Right lung (tissue), 10 donors: ENCODE measurements at places on chromosomes 7 and 10. TPM values are rescaled to one million over a fixed set of nuclear protein-coding genes. Genes with fewer than 3 reads are reported as not detected.

DNA sequence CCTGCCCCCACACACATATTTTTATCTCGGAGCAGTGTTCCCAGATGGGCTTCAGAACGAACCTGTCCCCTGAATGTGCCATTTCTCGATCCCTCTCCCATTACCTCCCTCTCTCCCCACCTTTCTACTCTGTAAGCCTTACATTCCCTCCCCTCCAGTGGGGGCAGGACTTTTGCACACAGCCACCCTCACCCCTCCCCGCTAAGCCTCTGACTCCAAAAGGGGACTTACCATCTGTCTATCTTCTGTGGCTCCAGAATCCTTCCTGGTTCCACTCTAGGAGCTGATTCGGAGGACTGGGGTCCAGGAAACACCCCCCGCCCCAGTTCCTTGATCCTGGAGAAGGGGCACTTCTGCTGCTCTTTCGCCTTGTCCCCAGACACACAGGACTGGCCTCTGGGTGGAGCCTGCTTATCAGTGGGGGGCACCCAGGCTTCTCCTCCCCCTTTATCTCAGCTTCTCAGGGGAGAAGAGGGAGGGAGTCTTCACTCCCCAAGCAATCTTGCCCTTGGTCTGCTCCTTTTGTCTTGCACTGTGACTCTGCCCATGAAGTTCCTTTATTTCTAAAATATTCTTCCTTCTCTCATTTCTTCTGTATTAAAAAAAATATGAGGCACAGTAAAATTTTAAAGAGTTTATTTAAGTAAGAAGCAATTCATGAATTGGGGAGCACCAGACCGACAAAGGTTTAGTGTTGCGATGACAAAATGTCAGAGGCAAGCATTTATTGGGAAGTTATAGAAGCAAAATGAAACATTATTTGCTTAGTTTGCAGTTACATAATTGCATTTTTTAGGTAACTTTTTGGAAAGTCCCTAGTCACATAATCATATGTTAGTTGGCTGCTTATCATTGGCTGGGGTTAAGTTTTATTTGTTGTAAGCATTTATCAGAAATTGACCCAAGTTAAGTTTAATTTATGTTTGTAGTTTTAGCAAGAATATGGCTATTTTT, at the start of gene KEL:
Gene KEL (minus strand): TSS at position 391 of the 954 bp plus-strand sequence. CDS start 157 bp downstream, at position 234.
- DNase-seq, result no peak

DNA sequence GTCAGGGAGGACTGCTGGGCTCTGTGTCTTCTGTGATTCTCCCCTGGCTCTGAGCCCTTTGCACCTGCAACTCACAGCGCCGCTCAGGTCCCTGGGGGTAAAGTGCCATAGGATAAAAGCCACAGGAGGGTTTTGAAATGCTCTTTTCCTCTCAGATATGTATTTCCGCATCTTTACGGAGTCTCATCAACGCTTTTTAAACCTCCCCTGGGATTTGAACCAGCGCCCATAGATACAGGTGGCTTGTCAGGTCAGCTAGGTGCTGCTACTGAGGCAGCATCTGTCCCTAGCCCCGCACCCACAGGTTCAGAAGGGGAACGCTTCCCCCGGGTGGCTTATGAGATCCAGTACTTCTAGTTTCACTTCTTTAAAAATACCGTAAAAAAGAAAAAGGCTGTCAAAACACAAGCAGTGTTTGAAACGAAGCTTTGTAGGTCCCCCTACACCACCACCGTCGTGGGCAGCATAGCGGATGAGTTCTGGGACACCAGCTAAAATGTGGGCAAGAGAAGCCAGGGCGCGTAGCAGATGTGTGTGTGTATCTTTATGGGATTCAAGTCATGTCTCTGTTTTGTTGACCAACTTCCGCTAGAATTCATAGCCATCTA, 173.5 kb downstream of the CUX1 start:
- no peak for DNase-seq

- no peak for DNase-seq
These were observed 132.2 kb downstream of the MAD1L1 start for GRCh38 chr7:2100278-2101208.

DNA sequence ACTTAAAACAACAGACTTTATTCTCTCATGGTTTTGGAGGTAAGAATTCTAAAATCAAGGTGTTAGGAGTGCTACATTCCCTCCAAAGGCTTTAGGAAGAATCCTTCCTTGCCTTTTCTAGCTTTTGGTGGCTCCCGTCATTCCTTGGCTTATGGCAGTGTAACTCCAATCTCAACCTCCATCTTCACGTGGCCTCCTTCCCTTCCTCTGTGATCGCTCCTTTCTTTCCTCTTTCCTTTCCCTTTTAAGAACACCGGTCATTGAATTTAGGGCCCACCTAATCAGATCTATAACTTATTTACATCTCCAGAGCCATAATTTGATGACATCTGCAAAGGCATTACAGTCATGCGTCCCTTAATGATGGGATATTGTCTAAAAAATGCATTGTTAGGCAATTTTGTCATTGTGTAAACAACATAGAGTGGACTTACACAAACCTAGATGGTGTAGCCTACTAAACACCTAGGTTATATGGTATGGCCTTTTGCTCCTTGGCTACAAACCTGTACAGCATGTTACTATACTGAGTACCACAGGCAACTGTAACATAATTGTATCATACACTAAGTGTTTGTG, 5.9 kb upstream of the HERC4 start:
- no peak for DNase-seq

DNA sequence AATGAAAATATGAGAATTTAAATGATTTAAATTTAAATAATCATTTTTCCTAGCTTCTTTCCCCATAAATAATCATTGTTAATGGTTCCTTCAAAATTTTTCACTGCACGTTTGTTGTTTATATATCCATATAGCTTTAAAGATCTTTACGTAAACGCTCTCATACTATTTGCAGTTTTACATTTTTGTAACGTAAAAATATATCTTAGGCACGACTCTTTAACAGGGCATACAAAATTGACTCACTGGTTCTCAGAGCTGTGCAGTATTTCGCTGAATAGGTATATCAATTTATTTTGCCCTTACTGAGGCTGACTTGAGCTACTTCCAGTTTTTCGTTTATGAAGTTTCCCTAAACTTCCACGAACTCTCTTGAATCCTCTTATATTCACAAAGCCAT, 105.7 kb downstream of the LRRN3 start:
- no peak for DNase-seq

GRCh38 chr7:99375070-99375807, 709 bp downstream of the ARPC1B start:
- peak; percentile 68 for DNase-seq

DNA sequence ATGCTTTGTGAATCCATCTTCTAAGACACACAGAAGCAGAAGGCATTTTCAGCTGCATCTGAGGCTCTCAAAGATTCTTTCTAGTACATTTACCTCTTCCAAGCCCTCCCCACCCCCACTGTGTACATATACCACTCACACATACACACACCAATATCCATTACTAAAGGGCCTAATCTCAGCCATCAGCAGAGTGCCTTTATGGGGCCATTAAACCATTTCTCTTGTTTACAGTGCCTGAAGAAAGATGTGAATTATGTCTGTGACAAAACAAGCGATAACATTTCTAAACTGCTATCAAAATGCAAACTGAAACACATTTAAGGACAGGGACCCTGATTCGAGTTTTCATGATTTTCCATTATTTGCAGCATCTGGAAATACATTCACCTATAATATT, 40.0 kb downstream of the ETV1 start:
- no peak for DNase-seq

DNA sequence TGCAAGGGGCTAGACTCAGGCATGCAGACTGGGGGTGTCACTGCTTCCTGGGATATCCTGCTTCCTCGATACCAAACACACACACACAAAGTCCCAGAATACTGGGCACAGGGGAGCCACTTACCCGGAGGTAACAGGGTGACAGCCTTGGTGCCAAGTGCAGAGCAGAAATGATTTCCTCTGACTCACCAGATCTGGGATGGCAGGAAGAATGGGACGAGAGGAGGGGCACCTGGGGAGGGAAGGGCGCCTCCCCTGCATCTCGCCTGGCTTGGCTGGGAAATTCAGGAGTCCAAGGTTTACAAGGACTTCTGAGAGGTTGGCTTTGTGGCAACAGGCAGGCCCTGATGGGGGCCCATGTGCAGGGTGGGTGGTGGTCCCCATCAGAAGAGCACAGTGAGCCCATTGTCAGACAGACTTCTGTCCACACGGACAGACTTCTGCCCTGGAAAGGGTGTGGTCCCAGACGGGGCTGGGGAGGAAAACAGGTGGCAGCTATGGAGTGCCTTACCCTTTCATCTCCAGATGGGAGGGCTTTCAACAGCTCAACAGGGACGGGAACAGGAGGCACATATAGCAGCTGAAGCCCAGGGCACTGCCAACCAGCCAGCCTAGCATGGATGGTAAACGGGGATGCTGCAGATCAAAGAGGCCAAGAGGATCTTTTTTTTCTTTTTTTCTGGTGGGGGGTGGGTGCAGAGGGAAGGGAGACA, 9.7 kb upstream of the CCL24 start:
- no peak for DNase-seq

- no peak for DNase-seq
These were observed 148.8 kb downstream of the FAM107B start for GRCh38 chr10:14625765-14626525.

DNA sequence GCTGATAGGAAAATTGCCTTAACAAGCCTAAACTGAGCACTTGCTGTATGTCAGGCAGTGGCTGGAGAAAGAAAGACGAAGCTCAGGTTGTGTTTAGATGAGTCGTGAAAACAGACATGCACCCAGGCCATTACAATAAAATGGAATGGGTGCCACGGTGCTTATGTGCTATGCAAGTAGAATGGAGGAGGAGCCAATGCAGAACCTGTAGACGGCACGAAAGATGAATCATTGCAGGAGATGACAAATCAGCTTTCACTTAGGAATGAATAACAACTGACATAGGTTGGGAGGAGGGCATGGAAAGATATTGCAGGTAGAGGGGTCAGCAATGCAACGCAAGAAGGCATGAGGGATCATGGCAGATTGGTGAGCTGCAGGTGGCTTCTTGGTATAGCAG, 61.2 kb upstream of the ARHGAP21 start:
- no peak for DNase-seq

DNA sequence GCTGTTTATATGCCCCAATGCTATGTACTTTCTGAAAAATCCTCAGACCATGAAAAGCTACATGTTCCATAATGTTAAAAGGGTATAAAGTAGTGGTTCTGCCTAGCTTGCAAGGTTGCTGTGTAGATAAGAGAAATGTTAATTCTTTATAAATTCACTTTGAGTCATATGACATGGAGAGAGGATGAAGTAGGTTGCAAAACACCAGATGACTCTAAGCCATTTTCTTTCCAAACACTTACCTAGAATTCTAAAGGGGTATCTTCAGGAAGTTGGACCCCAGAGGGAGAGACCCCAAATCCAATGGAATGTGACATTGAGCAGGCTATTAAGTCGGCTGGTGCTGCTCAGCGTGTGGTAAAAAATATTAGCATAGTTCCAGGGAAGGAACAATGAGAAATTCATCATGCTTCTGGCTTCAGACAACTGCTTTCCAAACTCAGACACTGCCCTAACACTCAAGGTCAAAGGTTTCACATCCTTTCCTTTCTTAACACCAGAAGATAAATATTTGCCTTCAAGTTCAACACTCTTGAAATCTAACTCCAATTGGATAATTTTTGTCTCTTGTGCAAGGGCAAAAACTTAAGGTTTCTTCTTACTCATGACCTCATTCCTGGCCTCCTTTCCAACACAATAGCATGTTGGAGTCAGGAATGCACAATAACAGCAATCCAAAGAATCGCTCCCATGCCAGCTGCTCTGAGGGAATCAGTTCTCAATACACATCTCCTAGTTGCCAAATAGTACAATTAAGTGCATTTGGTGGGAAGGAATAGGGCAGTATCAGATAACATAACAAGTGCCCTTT, 100.7 kb upstream of the AFAP1L2 start:
- DNase-seq, result no peak

DNA sequence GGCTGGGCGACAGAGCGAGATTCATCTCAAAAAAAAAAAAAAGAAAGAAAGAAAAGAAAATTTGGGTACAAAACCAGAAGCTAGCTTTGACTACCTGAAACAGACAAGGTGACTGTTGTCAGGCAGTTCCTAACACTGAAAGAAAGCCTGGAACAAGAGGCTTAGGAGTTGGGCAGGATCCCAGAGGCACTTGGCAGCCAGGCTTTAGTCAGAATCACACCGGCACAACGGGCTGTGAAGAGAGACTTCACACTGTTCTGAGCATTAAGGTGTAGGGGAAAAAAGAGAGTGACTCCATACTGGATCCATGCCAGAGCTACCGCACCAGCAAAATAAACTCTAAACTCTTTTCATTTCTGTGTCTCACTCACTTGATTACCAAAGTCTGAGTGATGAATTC, 130.8 kb downstream of the ZNF467 start:
- no peak for DNase-seq

GRCh38 chr7:131482800-131483199, 73.6 kb downstream of the PODXL start:
- no peak for DNase-seq

GRCh38 chr10:21493784-21494183, 31.7 kb downstream of the SKIDA1 start:
- no peak for DNase-seq

- no peak for DNase-seq
These were observed 30.8 kb upstream of the GOT1 start for GRCh38 chr10:99461230-99461629.

- DNase-seq, result no peak
These were observed 27.4 kb upstream of the NDST2 start for GRCh38 chr10:73838827-73839226.

DNA sequence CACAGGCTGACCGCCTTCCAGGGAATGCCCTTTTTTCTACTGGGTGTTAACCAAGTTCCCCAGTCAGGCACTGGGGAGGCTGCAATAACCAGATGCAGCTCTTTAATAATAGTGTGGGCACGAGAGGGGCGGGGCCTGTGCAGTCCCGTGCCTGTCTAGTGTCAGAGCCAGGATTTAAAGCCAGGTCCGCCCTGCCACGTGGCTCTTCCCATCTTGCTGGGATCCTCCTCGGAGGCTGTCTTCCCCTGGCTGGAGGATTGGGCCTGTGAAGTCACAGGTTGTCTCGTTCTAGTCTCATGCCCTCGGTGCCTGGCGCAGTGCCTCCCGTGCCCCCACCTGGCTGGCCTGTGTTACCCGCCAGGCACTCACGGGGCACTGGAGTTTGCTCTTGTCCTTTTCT, 25.2 kb downstream of the TMEM120A start:
- no peak for DNase-seq

DNA sequence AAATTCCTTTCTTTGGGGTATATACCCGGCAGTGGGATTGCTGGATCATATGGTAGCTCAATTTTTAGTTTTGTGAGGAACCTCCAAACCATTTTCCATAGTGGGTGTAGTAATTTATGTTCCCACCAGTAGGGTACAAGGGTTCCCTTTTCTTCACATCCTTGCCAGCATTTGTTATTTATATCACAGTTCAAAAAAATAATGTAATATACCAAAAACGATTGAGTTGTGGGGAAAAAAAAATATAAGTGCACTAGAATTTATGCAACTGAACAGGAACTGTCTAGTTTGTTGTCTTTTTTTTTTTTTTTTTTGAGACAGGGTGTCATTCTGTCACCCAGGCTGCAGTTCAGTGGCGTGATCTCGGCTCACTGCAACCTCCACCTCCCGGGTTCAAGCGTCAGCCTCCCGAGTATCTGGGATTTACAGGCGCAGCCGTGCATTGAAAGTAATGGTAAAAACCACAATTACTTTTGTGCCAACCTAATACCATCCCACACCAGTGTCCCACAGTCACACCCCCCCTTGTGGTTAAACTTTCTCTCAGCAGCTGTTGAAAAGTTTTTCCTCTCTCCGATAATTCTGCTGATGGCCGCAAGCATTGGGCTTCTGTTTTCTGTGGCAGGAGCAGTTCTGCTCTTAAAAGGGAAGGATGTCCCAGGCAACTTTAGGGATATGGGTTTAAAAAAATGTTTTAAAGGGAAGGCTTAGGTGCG, 6.8 kb upstream of the LAT2 start:
- DNase-seq, result peak; percentile 23

The RPEL1 gene
- 0.09 TPM for polyA plus RNA-seq

The SFMBT2 gene
- 4.4 TPM for polyA plus RNA-seq

The TDRD1 gene
- polyA plus RNA-seq, result 0.19 TPM

The OR2F2 gene
- polyA plus RNA-seq, result not detected

The PLPP4 gene
- polyA plus RNA-seq, result 0.21 TPM
